ENCODE measurements at places on chromosomes 13 and 19.

GRCh38 chr13:29707876-29708543, 112.5 kb upstream of the SLC7A1 start:
- DNase-seq = peak; percentile 4

DNA sequence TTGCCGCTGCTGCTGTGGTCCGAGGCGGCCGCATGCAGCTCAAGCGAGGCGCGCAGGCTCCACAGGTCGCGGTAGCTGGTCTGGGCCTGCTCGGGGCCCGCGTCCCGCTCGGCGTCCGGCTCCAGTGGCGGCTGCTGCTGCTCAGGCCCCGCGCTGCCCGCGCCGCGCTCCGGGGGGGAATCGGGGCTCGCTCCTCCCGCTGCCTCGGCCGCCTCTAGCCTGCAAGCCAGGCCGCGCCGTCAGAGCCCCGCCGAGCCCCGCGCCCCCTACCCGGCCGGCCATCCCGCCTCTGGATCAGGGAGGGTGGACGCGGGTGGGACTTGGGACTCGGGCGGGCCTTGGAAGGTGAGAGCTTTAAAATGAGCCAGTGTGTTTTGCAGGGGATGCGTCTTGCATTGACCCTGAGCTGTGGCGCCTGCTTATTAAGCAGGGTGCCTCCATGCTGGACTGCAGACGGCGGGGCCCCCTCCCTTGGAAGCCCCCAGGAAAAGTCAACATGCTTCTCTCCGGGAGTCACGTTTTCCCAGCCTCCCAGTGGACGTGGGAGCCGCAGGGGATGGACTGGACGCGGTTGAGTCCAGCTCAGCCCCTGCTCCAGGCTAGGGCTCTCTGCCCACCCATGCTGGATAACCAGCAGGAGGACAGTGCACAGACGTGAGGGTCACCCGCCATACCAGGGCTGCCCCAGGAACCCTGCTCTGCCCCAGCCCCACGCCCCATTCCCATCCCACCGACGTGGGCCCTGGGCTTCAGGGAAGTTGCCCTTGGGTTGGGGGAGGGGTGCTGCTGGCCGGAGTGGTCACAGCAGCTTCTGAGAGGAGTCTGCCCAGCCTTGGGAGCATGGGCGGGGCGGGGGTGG, 7.7 kb downstream of the CBARP start:
- no peak for DNase-seq

DNA sequence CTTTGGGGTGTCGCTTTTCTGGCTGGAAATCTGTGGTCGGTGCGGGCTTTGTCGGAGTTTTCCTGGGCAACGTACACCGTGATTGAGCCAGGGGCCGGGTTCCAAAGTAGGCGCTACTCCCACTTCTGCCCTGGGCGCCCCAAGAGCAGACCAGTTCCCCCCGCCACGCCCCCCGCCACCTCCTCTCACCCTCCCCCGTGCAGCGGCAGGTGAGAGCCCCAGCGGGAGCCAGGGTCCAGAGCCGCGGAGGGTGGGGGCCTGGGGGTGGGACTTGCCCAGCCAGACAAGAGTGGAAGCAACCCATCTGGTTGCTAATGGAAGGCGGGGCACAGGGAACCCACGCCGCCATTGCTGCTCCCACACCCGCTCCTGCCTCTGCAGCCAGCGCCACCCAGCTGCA, 2195.9 kb downstream of the PCDH9 start:
- no peak for DNase-seq

GRCh38 chr19:42450314-42450934, 7.7 kb upstream of the CXCL17 start:
- peak; percentile 61 for DNase-seq

DNA sequence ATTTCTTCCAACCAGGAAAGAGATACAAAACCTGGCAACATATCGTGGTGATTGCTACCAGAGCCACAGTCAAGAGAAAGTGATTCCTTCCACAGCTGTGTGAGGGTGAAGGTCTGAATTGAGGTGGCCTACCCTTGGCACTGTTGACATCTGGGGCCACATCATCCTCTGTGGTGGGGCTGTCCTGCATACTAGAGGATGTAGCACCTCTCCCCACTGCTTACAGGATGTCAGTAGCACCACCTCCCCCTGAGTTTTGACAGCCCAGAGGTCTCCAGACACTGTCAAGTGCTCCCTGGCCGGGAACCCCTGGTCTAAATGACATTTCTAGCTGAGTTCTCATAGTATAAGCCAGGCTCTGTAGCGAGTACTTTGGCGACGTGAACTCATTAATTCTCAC, 15.5 kb downstream of the PTGER1 start:
- no peak for DNase-seq

- DNase-seq = no peak
Observed at GRCh38 chr13:87821512-87821911, 150.3 kb downstream of the SLITRK5 start.

DNA sequence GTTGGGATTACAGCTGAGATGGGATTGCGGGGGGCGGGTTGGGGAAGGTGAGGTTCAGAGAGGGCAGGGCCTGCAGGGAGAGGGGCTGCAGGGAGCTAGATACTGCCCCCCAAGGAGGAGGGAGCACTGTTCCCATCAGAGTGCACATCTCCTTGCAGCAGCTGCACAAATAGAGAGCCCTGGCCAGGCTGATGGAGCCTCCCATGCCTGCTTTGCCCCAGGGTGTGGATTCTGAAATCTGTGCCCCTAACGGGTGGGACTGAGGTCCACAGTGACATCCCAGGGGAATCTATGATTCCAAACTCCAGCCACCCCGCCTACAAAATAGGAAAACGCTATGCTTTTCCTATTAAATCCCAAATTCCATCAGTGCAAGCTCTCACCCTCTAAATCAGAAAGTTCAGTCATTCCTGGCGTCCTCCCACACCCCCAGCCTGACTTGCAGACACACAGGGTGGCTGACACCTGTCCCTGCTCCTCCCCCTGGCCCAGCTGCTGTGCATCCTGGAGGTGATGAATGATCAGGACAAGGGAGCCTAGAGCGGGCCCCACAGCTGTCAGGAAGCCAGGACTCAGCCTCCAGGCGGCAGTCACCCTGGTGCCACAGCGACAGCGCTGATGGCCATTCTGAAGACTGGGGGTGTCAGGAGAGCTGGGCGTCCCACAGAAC, 6.3 kb upstream of the CEACAM21 start:
- DNase-seq = no peak

DNA sequence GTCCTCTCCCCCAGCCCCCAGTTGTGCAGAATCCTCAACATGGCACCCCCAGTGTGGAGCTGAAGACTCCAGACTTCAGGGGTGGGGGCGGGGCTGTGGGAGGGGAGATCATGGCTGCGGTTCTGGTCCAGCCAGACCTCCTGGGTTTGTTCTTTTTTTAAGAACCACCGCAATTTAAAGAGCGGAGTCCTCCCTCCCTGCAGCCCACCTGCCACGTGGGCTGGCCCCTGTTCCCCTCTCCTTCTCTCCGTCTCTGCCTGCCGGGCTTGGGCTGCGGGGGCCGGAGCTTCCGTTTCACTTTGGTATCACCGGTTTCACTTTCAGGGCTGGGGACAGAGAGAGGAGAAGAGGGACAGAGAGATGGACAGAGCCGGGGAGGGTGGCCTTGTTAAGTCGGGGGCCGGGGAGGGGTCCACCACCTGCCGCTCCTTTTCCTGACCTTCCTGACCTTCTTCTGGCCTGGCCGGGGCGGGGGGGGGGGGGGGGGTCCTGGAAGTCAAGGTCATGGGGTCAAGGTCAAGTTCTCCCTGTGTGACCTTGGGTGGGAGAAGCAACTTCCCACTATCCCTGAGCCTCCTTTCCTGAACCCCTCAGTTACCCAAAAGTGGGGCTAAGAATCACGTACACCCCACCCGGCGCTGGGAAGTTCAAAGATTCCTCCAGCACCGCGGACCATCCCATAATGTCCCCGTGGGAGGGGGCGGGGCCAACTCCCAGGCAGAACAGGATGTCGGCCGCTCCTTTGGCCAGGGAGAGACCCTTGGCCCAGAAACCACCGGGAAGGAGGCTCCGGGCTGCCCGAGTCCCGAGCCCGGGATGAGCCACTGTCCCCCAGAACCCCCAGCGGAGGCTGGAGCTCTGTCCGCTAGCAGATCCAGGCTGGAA, 11.3 kb upstream of the ZBTB7A start:
- DNase-seq = peak; percentile 22

- DNase-seq = no peak
Observed at GRCh38 chr13:91361755-91362271, 14.3 kb downstream of the MIR17HG start.

- DNase-seq = no peak
Observed at GRCh38 chr13:76027131-76027530, 391.0 kb downstream of the LMO7 start.

DNA sequence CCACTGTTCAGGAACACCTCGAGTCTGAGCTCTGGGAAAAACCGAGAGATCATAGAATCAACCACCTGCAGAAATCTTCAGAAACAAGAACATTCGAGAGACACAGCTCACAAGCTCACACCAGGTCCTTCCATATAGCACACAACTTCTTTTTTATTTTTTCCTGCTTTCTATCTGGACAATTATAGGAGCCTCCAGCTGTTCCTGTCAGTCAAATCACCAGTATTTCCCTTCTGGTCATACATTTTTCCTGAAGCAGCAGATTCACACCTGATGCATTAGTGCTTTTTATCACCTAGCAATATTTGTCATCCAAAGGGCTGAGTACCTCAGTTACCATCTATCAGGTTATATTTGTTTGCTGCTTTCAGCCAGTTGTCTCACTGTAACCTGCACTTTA, 323.5 kb downstream of the FOXO1 start:
- DNase-seq = no peak

DNA sequence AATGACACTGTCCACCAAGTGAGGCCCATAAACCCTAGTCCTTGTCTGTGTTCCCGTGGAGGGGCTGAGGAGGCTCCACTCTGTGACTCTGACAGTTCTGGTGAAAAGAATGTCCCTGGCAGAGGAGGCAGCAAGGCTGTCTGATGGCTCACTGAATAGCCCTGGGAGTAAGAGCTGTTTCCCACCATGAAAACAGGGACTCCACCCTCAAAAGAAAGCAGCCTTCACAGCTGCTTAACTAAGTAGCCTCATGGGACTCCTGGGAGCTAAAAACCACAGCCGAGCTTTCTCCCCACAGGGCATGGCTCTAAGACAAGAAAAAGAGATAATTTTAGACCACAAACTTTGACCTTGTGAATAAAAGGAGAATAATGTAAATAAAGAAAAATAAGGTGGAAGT, 135.1 kb upstream of the FRY start:
- DNase-seq = no peak

- no peak for DNase-seq
Observed at GRCh38 chr13:26538363-26539317, 18.8 kb upstream of the WASF3 start.

DNA sequence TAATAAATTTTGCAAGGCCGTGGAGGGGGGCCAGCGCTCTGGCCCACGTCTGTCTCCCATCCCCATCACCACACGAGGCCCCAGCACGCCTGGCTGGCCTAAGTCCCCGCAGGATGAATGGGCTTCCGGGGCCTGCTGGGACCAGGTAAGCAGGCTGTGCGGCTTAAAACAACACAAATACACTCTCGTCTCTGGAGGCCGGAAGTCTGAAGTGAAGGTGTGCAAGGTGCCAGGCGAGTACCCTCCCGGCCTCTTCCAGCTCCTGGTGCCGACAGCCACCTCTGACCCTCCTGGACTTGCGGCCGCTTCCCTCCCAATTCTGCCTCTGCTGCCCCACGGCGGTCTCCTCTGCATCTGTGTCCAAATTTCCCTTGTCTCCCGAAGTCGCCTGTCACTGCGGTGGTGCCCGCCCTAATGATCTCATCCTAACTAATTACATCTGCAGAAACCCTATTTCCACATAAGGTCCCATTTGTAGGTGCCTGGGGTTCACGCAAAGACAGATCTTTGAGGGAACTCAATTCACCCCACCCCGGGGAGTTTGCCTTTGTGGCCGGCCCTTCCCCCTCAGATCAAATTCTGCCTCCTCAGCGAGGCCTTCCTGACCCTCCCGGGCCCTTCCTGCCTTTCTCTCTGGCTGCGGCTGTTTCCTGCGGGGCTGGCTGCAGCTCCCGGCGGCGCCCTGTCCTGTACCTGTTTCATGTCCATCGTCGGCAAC, 8.1 kb upstream of the PTBP1 start:
- no peak for DNase-seq

DNA sequence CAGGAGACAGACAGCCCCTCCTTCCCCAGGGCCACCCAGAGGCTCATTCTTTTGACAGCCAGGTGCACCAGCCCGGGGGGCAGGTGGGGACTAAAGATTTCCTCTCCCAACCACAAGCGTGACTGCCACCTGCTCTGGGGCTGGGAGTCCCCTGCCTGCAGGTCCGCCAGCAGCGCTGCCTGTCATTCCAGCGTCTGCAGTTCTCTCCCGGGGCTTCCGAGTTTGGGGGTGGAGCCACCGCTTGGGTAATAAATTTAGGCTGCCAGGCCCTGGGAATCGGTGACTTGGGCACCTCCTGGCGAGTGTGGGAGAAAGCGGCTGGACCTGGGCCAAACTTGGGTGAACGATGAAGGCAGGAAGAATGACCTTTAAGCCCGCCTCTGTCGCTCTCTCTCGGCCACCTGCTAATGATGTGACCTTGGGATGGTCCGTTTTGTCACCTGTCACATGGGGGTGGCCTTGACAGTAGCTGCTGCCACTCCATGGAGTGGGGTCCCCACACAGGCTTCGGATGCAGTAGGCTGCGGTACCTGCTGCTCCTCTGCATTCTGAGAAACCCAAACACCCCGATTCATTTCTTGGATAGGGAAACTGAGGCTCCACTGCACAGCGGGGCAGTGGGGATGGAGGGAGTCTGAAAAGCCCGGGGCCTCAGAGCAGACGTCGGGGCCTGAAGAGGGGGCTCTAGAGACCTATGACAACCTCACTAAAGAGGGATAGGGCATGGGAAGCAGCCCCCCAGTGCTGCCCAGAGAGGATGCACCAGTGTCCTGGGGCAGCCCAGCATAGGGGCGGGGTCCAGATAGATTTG, 12.8 kb downstream of the FUT6 start:
- DNase-seq = no peak

- DNase-seq = no peak
Observed at GRCh38 chr19:55617426-55617825, 6.9 kb downstream of the ZNF784 start.

DNA sequence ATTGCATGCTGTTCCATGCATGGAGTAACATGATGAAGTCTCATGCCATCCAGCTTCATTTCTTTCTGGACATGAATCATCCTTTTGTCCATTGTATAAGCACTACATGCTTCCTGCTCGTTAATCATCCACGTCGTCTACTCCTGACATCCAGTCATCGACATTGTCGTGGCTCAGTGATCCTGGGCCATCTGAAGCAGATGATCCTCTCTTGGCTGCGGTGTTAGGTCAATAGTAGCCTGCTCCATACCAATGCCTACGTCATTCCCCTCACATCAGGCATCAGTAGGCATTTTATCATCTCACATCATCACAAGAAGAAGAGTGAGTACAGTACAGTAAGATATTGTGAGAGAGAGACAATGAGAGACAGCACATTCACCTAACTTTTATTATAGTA, 7.9 kb upstream of the MYO16 start:
- DNase-seq = no peak

DNA sequence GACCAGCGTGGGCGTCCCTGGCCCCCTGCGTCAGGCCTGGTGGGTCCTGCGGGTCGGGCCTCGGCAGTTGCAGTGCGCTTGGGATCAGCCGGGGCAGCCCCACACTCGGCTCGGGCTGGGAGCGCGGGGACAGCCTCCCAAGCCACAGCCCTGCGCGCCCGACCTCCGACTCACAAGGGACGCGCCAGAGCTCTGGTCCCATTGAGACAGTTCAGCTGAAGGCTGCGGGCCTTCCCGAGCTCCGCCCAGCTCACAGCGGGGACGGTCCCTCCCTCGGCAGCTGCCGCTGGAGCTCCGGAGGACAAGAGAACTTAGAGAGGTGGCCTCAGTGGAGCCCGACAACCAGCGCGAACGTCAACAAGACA, 45.7 kb upstream of the ZNF730 start:
- DNase-seq = no peak

Measured in activated naive CD4-positive, alpha-beta T cell (primary cell).